ENCODE measurements at places on chromosomes 3 and 15. TPM values are rescaled to one million over a fixed set of nuclear protein-coding genes. Genes with fewer than 3 reads are reported as not detected.

GRCh38 chr15:78850941-78851755 is 21.5 kb upstream of the MORF4L1 start:
- H3K36me3 ChIP-seq = no peaks in the 10 kb centered on the region
- H3K27me3 ChIP-seq = no peaks in the 10 kb centered on the region
- DNase-seq = peak; percentile 75

DNA sequence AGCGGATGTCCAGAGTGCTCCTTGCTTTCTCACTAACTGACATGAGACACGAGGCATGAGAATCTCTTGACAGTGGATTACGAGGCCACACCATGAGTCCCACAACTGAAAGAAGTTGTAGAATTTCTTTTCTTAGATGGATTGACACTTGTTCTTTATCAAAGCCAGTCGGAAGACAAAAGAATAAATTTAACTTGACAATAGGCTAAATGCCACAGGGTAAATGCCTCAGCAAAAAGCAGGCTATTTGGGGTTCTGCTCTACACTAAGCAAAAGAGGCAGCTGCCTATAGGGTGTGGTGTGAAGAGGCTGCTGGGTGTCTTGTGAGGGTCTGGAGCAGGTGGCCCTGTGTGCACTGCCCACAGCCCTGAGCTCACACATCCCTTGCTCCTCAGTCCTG is 135.1 kb upstream of the SEMA6D start:
- no peaks in the 10 kb centered on the region for H3K4me1 ChIP-seq
- H3K36me3 ChIP-seq = no peaks in the 10 kb centered on the region
- no peaks in the 10 kb centered on the region for H3K27me3 ChIP-seq

- H3K4me1 ChIP-seq = no peaks in the 10 kb centered on the region
- no peak for DNase-seq
- no peak overlapping the region for H3K4me3 ChIP-seq
- no peaks in the 10 kb centered on the region for H3K36me3 ChIP-seq
- H3K27me3 ChIP-seq = no peaks in the 10 kb centered on the region
Measured at GRCh38 chr15:50452927-50453326, 28.7 kb downstream of the USP8 start.

DNA sequence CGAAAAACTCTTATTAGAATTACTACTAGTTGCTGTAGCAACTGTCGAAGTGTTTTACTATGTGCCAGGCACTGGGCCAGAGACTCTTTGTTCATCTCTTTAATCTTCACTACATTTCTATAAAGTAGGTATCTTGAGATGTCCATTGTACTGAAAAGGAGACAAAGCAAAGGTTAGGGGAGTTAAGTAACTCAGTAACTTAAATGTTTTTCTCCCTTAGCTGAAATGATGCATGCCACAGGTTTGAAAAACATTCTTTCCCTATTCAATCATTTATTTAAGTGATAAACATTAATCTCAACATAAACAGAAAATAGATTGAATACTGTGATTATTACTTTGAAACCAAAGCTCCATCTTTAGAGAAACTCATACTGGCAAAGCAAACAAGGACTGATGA is 776.2 kb downstream of the FHIT start:
- no peaks in the 10 kb centered on the region for H3K27me3 ChIP-seq
- no peaks in the 10 kb centered on the region for H3K4me1 ChIP-seq
- no peak for DNase-seq

Gene MUC13
- total RNA-seq = 0.24 TPM

Gene P2RY1
- total RNA-seq = 8.2 TPM

Gene NANOGP8
- total RNA-seq = 9.6 TPM

Gene FOXL2
- 1.9 TPM for total RNA-seq

Gene SNURF
- total RNA-seq = 15.7 TPM
